ENCODE measurements at places on chromosomes 4 and X.

GRCh38 chr4:141576585-141577110 is 59.7 kb upstream of the IL15 start:
- DNase-seq: no peak

GRCh38 chr4:19478791-19479190 is 772.9 kb upstream of the SLIT2 start:
- no peak for DNase-seq

GRCh38 chrX:14899607-14900006 is 26.4 kb downstream of the MOSPD2 start:
- peak; percentile 26 for DNase-seq

DNA sequence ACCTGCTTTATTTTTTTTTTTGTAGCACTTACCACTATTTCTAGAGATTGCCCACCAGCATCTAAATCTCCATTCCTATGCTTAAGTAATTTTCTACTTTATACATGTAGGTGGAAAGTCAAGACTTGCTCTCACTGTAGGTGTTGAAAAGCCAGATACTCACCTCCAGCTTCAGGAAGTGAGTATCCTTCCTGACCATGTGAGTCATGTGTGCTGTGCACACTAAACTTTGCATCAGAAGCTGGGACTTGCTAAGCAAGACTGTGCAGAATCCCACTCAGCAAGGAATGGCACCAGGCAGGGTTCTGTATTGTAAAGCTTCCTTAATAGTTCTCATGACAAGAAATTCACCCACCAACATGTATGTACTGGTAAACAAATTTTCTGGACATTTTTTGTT is 151.8 kb downstream of the POU4F2 start:
- DNase-seq: no peak

- DNase-seq: no peak
Observed at GRCh38 chrX:117910216-117910615, 206.4 kb downstream of the KLHL13 start.

DNA sequence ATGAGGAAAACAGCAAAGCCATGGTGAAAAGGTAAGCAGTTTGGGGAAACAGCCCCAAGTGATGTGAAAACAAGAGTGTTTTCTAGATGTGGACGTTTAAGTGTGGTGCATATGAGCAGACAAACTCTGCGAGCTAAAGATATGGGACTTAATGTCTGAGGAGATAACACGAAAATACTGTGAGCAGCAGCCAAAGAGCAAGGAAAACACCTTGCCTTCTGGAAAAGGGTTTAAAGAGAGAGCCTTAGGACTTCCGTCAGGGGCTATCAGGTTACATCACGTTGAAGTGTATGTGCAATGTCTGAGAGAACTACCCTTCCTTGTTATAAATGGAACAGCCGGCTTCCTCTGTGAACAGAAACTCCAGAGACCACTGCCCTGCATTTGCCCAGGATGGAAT is 54.2 kb downstream of the LEF1 start:
- no peak for DNase-seq

DNA sequence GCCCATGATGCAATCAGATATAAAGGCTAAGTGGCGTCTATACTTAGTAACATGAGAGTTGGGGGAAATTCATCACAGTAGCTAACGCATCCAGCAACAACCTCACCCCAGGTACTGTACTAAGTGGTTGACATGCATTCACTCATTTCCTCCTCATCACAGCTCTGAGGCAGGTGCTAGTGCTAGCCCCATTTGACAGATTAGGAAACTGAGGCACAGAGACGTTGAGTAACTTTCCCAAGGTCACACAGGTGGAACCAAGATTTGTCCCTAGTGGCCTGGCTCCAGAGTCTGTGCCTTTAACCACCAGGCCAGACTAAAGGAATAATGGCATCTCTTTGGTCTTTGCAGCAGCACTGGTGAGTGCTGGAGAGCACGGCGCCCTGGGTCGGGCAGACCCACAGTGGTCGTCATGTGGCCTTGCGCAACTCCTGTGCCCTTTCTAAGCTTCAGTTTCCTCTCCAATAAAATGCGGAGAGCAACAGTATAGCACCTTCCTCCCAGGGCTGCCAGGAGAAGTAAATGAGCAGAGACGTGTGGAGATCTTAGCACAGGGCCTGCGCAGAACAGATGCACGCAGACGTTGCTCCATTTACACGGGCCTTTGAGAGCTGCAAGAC is 186.4 kb downstream of the BCOR start:
- no peak for DNase-seq

DNA sequence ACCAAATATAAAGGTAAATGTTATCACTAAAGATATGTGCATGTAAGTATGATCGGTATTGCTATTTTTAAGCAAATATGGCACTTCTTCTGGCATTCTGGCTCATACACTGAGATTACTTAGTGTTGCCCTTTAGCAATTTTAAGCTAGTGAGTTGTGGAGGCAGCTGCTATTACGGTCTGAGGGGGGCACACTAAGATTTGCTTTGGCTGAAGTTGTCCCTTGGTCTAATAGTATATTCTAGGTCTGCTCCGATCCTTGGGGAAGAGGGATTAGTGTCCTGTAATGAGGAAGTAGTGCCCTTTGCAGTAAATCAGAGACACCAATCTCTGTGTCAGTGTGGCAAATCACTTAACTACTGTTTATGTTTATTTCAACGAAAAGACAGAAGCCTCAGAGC is 196.5 kb upstream of the FTHL17 start:
- no peak for DNase-seq

- no peak for DNase-seq
Observed at GRCh38 chr4:166426300-166426863, 553.3 kb downstream of the TLL1 start.

DNA sequence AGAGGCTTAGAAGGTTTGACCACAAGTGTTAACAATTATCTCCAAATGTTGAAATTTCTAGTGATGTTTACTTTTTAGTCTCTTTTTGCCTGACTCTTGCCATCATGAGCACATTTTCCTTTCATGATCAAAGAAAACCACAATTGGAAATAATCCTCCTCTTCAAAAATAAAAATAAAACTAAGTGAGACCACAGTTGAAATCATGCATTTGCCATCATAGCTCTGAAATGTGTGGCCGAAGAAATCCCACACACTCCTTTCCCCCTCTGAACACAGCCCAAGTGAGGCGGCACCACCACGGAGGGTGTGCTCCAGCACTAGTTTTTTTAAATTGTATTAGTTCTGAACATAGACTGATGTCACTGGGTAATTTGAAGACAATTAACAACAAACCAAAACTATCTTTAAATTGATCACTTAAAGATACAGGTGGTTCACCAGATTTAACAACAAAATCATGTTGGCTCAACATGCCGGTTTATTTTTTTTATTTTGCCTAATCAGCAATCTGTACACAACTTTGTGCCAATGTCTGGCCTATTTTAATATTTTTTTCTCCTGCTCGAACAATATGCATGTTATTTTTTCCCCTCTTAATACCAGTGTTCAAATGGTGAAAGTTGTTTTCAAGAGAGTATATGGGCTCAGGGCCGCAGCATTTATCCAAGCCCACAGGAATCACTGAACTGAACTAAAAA is 17.6 kb downstream of the APBB2 start:
- no peak for DNase-seq

GRCh38 chrX:22171287-22172060 is 101.2 kb upstream of the CBLL2 start:
- no peak for DNase-seq

- DNase-seq: no peak
Observed at GRCh38 chr4:92333016-92333415, 29.2 kb downstream of the GRID2 start.

DNA sequence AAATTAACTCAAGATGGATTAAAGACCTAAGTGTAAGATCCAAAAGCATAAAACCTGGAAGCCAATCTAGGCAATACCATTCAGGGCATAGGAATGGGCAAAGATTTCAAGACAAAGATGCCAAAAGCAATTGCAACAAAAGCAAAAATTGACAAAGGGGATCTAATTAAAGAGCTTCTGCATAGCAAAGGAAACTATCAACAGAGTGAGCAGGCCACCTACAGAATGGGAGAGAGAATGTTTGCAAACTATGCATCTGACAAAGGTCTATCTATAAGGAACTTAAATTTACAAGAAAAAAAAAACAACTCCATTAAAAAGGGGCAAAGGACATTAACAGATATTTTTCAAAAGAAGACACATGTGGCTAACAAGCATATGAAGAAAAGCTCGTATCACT is 171.9 kb downstream of the RAB28 start:
- DNase-seq: no peak

- no peak for DNase-seq
Observed at GRCh38 chr4:89981789-89982334, 87.2 kb downstream of the MMRN1 start.

- peak; percentile 67 for DNase-seq
Observed at GRCh38 chrX:154458116-154458953, at the start of gene PLXNA3. PLXNA3 (plus strand) TSS chrX:154458281; CDS start chrX:154460184, 1,903 bp downstream.

GRCh38 chr4:188177997-188178675 is 38.9 kb downstream of the TRIML1 start:
- DNase-seq: no peak

GRCh38 chrX:24479924-24480323 is 14.8 kb downstream of the PDK3 start:
- peak; percentile 60 for DNase-seq

- DNase-seq: peak; percentile 20
Observed at GRCh38 chrX:102515975-102516941, at the start of gene TMSB15A. TMSB15A (minus strand) TSS chrX:102516739.

GRCh38 chrX:9670136-9670814 is 95.4 kb downstream of the GPR143 start:
- DNase-seq: no peak

DNA sequence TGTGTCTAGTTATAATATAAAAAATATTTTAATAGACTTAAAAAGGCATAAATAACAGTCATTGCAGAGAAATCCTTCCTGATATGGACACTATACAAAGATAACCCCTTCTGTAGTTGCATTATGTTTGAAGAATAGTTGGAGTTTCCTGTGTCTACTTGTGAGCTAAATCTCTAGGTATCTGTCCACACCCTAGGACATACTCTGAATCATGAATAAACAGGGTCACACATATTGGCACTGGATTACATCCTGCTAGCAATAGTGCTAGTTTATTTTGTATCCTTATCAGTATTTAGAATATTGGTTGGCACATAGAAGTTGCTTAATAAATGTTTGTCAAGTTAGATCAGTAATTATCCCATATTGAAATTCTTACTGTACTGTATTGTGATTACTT is 173.9 kb downstream of the GRXCR1 start:
- DNase-seq: no peak

- DNase-seq: no peak
Observed at GRCh38 chr4:15144967-15145295, 142.7 kb downstream of the CPEB2 start.

DNA sequence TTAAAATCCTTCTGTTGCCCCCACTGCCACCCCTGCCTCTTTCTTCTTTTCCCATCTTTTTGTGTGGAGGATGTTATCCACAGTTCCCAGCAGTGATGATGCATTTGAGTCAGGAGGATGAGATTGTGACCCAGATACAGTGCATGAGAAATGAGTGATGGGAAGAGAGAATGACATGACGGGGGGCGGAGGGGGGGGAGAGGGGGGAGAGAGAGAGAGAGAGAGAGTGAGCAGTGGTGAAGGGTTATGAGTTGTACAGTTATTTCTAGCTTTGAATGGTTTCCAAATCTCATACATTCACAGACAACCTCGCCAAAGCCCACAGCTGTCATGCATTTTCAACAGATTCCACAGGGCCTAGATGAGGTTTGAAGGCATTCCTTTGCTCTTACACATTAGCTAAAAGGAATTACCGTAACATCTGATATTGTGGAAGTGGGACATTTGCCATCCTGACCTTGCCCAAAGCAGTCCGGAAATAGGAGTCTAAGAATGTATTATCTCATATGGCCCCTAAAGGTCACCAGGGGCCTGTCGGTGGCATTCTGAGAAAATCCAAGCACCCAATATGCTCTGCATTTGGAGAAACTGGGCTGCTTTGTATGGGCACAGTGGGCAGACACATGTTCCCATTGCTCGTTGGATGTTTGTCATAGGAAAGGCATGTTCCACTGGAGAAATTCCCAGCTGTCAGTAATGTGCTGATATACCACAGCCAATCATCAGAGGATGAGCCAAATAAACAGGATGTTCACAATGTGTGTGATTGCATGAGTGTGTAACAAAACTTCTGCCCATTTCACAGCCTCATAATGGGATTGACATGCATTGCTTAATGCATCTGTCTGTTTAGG is 435.8 kb downstream of the SPRY1 start:
- DNase-seq: no peak

GRCh38 chr4:2713337-2713736 is 42.8 kb downstream of the TNIP2 start:
- no peak for DNase-seq

DNA sequence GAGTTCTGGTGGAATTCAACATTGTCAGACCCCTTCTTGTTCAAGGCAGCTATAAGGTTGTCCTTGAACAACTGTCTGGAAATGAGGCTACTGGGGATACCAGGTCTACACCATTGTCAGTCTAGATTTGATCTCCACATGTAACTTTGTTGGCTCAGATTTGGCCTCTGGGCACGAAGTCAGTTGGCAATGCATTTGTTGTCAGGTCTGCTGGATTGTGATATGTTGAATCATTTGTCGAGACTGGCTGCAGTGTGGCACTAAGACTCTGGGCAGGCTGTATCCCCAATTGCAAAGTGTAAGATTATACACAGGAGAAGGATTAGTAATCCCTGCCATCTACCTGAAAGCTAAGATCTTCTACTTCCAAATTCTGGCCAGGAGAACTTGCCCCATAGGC is 26.5 kb downstream of the ZNF81 start:
- DNase-seq: no peak

- DNase-seq: no peak
Observed at GRCh38 chr4:143307531-143307930, 29.1 kb upstream of the GAB1 start.

DNA sequence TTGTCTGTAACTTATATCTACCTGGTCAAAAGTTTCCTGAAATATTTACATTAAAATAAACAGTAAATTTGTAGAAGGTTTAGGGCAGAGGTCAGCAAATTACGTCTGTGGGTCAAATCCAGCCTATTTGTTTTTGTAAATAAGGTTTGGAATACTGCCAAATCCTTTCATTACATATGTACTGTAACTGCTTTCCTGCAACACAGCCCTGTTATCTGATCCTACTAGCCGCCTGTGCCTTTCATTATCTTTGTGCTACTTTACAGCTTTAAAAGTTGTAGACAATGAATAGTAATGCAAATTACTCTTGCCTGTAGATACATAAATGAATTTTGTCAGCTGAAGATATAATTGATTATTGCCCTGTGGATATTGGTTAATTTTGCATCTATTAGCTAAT is 369.6 kb upstream of the SLC7A11 start:
- no peak for DNase-seq

- no peak for DNase-seq
Observed at GRCh38 chr4:181676546-181676945, 566.7 kb upstream of the TENM3 start.

GRCh38 chr4:41315862-41316261 is 59.1 kb downstream of the UCHL1 start:
- no peak for DNase-seq

GRCh38 chrX:74521961-74522751 is 92.3 kb downstream of the RLIM start:
- DNase-seq: no peak

GRCh38 chrX:133850399-133850798 is 135.0 kb downstream of the GPC3 start:
- DNase-seq: no peak
